Mesothelial cell of epicardium (in vitro differentiated cells): ENCODE measurements at places on chromosomes 12 and 14.

GRCh38 chr12:112439769-112440168 is 21.0 kb downstream of the PTPN11 start:
- DNase-seq, result no peak
- no peak overlapping the region for H3K27ac ChIP-seq
- H3K4me3 ChIP-seq, result no peak overlapping the region
- H3K36me3 ChIP-seq, result peaks cover 2% of the 10 kb centered on the region
- no peaks in the 10 kb centered on the region for H3K4me1 ChIP-seq
- H3K27me3 ChIP-seq, result no peaks in the 10 kb centered on the region

GRCh38 chr14:93315575-93315974 is 17.3 kb downstream of the BTBD7 start:
- H3K27ac ChIP-seq, result no peak overlapping the region
- peaks cover 3% of the 10 kb centered on the region for H3K36me3 ChIP-seq
- peaks cover 10% of the 10 kb centered on the region for H3K4me1 ChIP-seq

- H3K27me3 ChIP-seq, result peaks cover 16% of the 10 kb centered on the region
- peaks cover 3% of the 10 kb centered on the region for H3K4me1 ChIP-seq
- H3K27ac ChIP-seq, result no peak overlapping the region
- no peak for DNase-seq
These were observed 11.7 kb downstream of the PROX2 start for GRCh38 chr14:74864198-74864597.

DNA sequence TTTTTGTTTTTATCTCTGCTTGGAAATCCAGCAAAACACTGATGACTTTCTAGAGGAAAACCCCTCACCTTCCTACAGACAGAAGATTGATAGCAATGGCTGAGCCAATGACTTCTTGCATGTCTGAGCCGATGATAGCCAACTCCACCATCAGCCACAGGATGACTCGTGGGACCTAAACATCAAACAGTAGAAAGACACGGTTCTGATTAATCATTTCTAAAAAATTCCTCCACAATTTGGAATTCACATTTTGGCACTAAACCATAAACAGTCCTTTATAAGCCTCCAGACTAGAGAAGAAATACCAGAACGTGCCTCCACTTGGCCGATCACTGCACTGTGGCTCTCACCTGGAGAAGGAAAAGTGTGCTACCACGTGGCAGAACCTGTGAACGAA is 25.9 kb downstream of the SLC11A2 start:
- H3K4me1 ChIP-seq, result peaks cover 15% of the 10 kb centered on the region
- H3K27me3 ChIP-seq, result no peaks in the 10 kb centered on the region
- no peak overlapping the region for H3K4me3 ChIP-seq
- no peak overlapping the region for H3K27ac ChIP-seq
- H3K36me3 ChIP-seq, result peaks cover 45% of the 10 kb centered on the region

DNA sequence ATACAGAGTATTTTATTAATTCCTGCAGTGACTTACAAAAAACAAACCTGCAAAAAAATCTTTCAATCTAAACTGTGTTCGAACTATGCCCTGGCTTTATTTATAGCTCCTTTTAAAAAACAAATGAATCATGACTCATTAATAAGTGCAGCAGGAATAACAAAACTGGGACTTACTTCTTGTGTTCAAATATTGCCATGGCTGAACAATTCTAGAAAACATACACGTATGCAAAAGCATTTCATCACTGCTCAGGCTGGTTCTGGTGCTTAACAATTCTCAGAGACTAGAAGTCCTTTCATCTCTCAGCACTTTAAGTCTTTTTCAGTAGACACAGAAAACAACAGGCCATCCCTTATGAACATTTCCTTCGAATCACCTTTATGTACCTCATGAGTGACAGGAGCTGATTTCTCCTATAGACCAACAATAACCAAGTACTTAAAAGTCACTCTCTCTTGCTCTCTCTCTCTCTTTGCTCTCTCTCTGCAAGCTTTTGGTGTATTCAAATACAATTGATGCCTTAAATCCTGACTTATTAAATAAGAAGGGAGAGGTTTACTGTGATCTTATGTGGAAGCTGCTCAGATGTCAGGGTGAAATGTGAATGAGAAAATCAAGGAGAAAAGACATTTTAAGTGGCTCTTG is 268.8 kb downstream of the TTC8 start:
- no peaks in the 10 kb centered on the region for H3K4me1 ChIP-seq
- H3K27ac ChIP-seq, result no peak overlapping the region
- no peaks in the 10 kb centered on the region for H3K36me3 ChIP-seq

- no peak for DNase-seq
- peaks cover 52% of the 10 kb centered on the region for H3K4me1 ChIP-seq
- no peaks in the 10 kb centered on the region for H3K27me3 ChIP-seq
- H3K4me3 ChIP-seq, result no peak overlapping the region
- no peaks in the 10 kb centered on the region for H3K36me3 ChIP-seq
These were observed 111.6 kb downstream of the BTG1 start for GRCh38 chr12:92034083-92034482.

DNA sequence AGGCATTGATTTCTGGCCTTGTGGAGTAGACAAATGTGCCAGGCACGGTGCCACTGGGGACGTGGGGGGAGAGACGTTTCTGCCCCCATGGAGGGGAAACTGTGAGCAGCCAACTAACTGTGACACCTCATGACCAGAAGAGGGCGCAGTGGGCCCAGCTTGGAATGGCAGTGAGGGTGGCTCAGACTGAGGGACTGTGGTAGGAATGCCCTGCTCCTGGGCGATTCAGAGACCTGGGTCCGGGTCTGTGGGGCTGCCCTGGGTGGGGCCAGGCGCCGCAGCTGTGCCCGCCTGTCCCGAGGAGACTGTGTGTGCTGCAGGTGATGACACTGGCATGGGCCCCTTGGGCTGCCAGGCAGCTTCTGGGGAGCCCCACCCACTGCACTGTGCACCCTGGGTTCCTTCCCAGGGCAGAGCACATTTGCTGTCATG is 60.6 kb downstream of the SLC25A47 start:
- peaks cover 1% of the 10 kb centered on the region for H3K36me3 ChIP-seq
- H3K4me1 ChIP-seq, result peaks cover 41% of the 10 kb centered on the region
- H3K4me3 ChIP-seq, result no peak overlapping the region
- H3K27me3 ChIP-seq, result no peaks in the 10 kb centered on the region

DNA sequence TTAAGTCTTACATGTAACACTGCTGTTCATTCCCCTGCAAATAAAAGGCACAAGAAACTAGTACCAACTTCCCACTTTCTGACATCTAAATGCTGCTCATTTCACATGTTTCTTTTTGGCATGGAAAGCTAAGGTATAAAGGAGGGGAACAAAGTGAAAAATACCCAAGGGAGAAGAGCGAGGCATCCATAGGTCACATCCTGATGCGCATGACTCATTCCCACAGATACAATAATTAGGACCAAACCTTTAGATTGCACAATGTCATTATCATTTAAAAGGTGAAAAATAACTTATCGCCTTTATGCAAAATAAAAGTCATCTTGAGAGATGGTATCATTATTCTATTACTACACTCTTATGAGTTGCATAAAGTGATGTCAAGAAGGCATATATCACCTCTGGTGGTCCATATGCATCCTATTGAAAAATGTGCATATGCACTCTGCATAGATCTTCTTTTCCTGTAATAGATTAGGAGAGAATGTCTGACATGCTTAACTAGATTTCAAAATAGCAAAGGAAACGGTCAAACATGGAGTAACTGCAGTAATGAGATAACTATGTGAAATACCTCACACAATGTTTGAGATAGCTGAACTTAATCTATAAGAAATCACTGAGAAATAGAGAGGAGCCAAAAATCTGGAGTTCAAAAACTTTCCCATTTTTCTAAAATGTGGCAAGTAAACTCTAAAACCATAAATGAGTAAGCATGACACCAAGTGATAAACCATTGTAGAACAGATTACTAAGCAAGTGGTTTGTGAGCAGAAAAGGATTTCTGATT is 382.5 kb upstream of the TMTC1 start:
- no peak overlapping the region for H3K4me3 ChIP-seq
- no peak overlapping the region for H3K27ac ChIP-seq
- no peaks in the 10 kb centered on the region for H3K36me3 ChIP-seq
- H3K4me1 ChIP-seq, result peaks cover 2% of the 10 kb centered on the region

DNA sequence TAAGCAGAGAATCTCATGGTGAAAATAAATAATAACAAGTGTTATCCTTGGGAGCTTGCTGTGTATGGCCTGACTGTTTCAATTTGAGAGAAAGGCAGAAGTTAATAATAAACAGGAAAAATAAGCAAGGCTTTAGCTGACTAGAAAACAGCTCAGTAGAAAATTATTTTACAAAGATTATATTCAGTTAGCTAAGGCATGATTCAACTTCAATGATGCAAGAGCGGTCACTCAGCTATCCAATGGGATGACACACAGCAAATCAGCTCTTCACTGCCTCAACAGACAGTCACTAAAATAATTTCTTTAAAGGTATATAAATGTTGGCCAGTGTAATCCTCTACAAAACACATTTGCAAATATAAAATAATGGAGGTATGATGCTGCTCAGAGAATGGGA is 18.6 kb downstream of the GSTZ1 start:
- no peak for DNase-seq
- H3K4me1 ChIP-seq, result peaks cover 13% of the 10 kb centered on the region
- H3K36me3 ChIP-seq, result peaks cover 26% of the 10 kb centered on the region
- no peaks in the 10 kb centered on the region for H3K27me3 ChIP-seq
- no peak overlapping the region for H3K27ac ChIP-seq

DNA sequence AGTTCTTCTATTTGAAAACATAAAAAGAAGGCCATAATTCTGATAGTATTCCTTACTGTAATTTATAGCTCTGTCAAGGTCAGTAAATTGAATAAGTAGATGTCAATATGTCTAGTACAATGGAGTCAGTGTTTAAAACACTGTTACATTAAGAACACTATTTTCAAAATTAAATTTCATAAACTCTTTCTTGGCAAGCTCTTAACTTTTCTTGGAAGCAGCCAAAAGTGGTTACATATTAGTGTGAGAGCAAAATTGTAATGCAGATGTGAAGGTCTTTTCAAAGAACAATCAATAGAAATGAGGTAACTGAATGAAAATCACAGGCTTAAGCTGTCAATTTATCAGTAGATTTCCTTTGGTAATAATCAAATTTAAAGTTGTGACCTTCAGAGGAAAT is 722.4 kb upstream of the NOVA1 start:
- H3K27me3 ChIP-seq, result no peaks in the 10 kb centered on the region
- H3K27ac ChIP-seq, result no peak overlapping the region
- H3K4me3 ChIP-seq, result no peak overlapping the region
- peaks cover 9% of the 10 kb centered on the region for H3K36me3 ChIP-seq

- no peak for DNase-seq
- H3K27ac ChIP-seq, result no peak overlapping the region
- H3K4me3 ChIP-seq, result no peak overlapping the region
- peaks cover 20% of the 10 kb centered on the region for H3K4me1 ChIP-seq
These were observed 35.6 kb upstream of the ITPR2 start for GRCh38 chr12:26868447-26869103.

- DNase-seq, result no peak
- no peak overlapping the region for H3K27ac ChIP-seq
These were observed 58.8 kb downstream of the OTX2 start for GRCh38 chr14:56751471-56751870.

DNA sequence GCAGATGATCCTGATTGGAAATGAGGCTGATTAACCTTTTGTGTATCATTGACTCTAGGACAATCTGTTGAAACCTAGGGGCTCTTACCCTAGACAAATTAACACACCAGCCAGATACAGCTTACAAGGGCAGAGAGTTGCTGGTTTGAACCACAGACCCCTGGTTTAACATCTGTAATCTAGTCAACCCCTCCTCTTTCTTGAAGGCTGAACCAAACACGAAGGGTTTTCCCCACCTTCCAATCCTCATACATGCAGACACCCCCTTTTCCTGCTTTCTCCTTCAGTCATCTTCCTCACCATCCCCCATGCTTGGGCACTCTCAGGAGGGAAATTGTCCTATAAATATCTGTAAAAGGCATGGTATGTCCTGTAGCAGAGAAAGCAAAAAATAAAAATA is 126.0 kb upstream of the HIF1A start:
- H3K27me3 ChIP-seq, result peaks cover 2% of the 10 kb centered on the region
- no peaks in the 10 kb centered on the region for H3K36me3 ChIP-seq
- H3K27ac ChIP-seq, result no peak overlapping the region
- peak overlapping the region; percentile 15 for H3K4me3 ChIP-seq
- DNase-seq, result no peak

DNA sequence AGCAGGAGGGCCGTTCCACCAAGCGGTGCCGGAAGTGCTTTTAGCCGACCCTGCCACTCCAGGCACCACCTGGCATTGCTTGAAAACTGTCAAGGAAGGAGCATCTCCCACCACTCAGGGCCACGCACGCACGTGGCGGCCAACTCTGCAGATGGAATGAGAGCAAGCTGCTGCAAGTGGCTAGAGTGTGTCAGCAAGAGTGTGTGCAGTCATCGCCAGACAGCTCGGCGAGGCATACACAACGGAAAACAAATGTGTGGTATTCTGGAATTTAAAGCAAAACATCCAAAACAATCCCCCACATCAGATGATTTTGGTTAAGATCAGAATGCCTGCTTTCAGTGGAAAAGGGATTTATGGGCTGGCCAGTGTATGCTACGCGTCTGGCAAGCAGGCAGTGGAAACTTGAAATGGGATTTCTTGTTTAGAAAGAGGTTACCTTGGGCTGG is 11.2 kb downstream of the CD9 start:
- H3K36me3 ChIP-seq, result no peaks in the 10 kb centered on the region
- no peak overlapping the region for H3K4me3 ChIP-seq
- peaks cover 39% of the 10 kb centered on the region for H3K4me1 ChIP-seq
- no peaks in the 10 kb centered on the region for H3K27me3 ChIP-seq
- H3K27ac ChIP-seq, result peak overlapping the region; percentile 39

DNA sequence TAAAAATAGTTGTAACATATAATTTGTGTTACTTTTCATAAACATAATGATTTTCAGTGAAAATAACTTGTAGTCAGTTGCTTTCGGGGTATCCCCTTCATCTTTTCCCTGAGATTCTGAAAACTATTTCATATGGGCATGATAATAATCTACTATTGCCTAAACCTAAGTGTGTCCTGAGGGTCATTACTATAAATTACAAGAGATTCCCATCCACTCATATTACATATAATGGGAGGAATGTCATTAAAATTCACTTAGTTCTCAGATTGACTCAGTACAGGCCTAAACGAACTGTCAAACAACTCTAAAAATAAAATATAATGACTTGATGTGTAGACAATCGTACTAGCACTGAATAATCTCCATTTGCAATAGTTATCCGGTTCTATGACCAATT is 72.7 kb downstream of the PTPRR start:
- no peak overlapping the region for H3K4me3 ChIP-seq
- no peaks in the 10 kb centered on the region for H3K36me3 ChIP-seq
- no peak for DNase-seq
- H3K27ac ChIP-seq, result no peak overlapping the region
- H3K4me1 ChIP-seq, result no peaks in the 10 kb centered on the region
